ENCODE measurements at places on chromosomes 4 and X.
A peak's percentile ranks its signal among the peaks of the same experiment; 100 is the strongest.

GRCh38 chr4:147370473-147370872, 110.4 kb upstream of the EDNRA start:
- DNase-seq: peak; percentile 29

GRCh38 chr4:185955826-185956543, 113.0 kb upstream of the TLR3 start:
- DNase-seq: no peak

- no peak for DNase-seq
These were observed 52.9 kb upstream of the LIMCH1 start for GRCh38 chr4:41485041-41485440.

DNA sequence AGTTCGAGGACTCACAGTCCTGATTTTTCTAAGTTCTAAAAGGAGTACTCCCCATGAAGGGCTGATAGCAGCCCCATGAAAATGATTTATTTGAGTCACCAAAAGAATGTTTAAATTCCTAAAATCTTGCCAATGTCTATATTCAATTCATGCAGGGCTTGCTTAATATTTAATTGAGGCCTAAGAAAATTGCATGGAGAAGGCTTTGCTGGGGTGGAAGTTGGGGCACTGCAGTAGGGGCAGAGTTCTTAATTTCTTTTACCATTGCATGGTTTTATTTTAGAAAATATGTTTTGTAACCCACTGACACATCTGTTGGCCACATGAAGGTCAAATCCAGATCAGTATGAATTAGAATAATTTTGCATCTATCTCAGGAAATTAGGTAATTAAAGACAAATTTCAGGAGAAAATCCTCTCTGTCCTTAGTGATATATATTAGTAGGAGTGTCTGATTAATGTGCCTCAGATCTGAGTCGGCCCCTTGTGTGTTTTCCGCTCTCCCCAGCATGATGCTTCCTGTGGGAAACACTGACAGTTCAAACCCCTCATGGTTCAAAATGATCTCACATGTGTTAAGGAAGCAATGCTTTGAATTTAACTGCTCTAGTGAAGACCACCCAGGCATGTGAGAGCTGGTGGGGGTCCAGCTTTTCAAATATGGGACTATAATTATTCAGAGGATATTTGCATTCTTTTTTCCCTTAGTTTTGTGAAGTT, 54.0 kb upstream of the EGFL6 start:
- DNase-seq: no peak

GRCh38 chr4:159358226-159358625, 255.3 kb downstream of the RAPGEF2 start:
- DNase-seq: no peak

DNA sequence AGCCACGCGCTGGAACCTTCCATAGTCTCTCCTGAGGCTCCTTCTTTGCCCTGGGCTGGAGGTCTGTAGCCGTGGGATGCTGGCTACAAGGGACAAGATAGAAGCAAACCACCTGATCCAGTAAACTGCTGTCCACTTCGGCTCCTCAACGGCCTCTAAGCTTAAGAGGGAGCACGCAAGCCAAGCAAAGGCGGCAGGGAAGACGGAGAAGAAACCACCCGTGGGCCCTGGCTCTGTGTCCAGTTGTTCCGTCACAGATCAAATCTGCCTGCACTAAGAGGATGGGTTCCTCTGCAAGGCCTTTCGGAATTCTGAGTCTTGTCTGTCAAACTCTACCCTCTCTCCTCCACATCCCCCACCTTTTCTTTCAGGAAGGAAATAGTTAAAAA, 401 bp upstream of the EDNRA start:
- DNase-seq: no peak

Measured in COLO829 (cell line).